Tongue (tissue), 3 donors: ENCODE measurements at places on chromosomes 2 and 18. TPM values are rescaled to one million over a fixed set of nuclear protein-coding genes. Genes with fewer than 3 reads are reported as not detected.

The ADD2 gene
- total RNA-seq, result 2.8 TPM

The MDH1 gene
- total RNA-seq, result 208 TPM

The COLEC11 gene
- 0.92 TPM for total RNA-seq

The HRH4 gene
- total RNA-seq, result 0.21 TPM

The CD8B2 gene
- not detected for total RNA-seq

The DCDC2C gene
- total RNA-seq, result not detected

DNA sequence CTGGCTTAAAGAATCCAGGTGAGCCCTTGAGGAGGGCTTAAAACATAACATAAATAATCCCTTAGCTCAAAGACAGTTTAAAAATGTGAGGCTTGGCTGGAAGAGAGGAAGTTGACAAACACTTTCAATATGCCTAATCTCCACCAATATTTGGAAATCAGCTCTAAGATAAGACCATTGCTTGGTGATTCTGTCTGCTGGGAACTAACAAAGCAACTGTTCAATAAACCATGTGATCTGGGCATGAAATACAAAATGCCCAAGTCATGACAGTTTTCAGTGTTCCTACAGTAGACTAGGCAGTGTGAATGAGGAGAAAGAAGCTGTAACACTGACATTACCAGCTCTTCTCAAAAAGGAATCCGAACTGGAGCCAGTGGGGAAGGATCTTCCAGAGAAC lies 10.7 kb downstream of the MFF start:
- DNase-seq, result no peak

DNA sequence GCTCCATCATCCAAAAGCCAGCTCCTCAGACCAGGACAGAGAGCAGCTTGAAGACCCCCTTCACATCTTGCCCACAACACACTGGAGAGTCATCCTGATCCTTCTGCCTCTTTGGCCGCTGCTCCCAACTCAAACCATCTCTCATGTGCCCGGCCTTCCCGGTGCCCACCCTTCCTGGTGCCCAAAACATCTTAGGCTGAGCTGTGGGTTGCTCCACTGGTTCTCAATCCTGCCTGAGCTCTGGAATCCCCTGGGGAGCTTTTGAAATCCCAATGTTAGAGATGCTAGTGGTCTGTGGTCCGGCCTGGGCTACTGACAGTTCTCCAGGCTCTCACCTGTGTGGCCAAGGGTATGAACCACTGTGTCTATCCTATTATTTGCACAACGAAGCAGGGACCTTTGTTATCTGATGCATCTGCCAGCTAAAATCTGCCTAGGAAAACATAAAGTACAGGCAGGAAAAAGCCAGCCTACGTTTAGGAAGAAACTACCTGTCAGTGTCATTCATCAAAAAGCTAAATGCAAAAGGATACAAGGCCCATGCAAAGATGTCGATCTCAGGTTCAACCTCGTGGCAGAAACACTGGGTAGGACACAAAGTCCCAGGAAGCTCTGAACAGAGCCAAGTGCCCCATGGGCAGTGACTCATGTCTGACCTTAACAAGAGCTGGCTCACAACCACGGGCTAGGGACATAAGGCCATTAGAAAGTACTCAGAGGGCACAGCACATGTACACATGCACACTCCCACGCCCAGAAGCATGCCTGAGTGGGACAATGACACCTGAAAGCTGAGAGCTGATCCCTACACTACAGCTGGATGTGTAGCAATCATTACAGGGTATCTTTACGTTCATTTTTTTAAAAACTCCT lies 30.8 kb downstream of the TBC1D8 start:
- DNase-seq, result no peak

DNA sequence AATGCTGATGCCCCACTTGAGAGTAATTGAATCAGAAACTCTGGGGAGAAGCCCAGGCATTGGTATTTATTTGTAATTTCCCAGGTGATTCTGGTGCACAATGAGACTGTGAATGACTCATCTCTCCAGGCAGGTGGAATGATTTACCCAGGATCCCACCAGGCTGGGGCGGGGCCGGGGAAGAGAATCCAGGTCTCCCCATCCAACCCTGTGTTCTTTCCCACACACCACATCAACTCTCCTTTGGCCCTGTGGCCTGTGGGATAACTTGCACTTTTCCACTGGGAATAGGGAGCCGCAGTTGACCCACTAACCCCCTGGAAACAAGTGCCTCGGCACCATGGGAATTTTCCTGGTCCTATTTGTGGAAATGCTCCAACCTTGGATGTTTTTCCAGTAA lies 409.8 kb downstream of the ZNF521 start:
- no peak for DNase-seq

- no peak for DNase-seq
Measured at GRCh38 chr2:157899125-157899839, 23.2 kb upstream of the ACVR1 start.

DNA sequence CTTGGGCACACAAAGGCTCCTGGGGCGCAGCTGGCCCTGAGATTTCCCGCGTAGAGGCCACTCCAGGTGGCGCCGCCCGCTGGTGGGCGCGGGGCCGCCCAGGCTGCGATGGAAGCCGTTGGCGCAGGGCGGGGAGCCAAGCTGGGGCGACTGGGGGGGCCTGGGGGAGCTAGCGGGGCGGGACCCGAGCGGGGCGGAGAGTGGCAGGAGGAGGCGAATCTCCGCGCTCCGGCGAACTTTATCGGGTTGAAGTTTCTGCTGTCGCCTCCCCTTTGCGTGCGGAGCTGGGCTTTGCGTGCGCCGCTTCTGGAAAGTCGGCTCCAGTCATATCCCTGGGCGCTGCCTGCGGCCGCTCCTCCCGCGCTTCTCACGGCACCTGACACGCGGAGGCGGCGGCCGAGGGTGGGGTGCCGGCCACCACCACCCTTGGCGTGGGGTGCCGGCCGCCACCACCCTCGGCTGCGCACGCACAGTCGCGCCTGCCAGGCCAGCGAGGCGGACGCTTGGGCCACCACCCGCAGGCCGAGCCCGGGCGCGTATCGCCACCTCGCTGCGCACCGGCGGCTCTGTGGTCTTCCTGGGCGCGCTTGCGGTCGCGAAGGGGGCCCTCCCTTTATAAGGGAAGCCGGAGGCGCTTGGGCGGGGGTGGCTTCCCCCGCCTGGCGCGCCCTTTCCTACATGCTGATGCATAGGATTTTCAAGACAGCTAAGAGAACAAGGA lies 919 bp upstream of the CYP1B1 start:
- DNase-seq, result peak; percentile 65

GRCh38 chr2:70596293-70596692 lies 42.7 kb upstream of the TGFA start:
- no peak for DNase-seq

DNA sequence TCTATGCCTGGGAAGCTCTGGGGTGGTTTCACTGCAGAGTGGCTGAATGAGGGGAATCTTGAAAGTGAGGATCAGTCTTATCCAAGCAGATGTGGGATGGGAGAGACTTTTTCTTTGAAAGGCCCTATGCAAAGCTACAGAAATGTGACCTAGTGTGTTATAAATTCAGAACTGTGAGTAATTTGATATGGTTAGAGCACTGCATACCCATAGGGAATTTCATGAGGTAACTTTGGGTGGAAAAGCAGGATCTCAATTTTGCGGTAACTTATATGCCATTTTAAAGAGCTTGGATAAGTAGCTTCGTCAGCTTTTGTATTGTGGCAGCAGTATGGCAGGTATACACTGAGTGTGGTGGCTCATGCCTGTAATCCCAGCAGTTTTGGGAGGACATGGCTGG lies 40.9 kb downstream of the GULP1 start:
- no peak for DNase-seq

- DNase-seq, result no peak
Measured at GRCh38 chr2:158685646-158686045, 109.5 kb upstream of the DAPL1 start.

DNA sequence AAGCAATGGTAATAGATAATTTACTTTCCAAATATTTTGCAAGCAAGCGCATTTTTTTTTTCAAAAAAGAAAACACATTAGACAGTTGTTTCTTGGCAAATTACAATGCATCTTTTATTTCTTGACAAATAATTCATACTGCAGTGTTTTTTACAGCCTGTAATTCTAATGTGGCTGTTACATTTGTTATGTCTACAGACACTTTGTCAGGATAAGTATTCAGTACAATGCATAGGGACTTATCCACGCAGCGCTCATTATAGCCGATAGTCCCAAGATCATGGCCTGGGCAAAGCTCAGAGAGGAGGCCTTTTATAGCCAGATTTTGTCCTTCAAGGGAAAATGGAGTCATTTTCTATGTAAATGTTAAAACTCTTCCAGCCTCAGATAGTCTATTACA lies 123.0 kb upstream of the FANCL start:
- DNase-seq, result no peak

GRCh38 chr18:24300703-24301102 lies 96.9 kb downstream of the OSBPL1A start:
- no peak for DNase-seq

DNA sequence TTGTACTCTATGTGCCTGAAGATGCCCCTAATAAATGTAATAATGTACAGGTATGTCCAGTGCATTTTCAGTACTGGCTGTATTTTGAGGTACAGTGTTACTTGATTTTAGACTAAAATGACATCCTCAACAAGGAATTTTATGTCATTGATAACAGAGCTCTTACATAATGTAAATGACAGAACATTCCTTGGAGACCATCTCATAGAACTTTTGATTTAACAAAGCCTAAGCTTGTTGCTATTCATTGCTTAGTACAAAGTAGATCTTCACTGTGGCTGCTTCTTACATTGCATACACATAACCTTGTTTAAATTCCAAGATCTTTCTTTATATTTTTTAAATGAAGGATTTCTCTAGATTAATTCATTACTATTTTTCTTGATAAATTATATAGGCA lies 24.1 kb downstream of the DYNC1I2 start:
- no peak for DNase-seq

DNA sequence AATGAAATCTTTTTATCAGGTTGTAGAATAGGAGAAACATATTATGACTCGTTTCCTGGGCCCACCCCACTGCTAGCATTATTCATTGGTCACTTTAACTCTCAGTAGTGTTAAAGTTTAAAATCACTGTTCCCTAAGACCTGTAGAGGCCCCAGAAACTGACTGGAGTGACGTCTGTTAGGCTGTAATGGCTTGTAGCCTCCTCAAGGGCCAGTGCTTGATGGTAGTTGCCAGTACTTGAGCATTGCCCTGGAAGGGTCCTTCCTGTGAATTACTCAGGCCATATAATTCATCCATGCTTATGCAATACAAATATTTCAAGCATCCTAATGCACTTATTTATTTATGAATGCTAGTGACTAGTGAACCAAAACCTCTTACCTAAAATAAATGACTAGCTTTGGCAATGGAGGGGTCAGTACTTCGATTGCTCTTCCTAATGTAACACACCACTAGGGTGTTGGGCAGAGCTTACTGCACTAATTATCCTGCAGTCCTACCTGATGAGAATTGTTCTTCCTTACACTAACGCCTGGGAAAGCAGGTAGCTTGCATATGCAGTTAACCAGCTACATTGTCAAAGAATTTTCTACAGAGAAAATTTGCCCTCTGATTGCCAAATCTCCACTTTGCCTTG lies 31.2 kb downstream of the ARHGAP25 start:
- no peak for DNase-seq

DNA sequence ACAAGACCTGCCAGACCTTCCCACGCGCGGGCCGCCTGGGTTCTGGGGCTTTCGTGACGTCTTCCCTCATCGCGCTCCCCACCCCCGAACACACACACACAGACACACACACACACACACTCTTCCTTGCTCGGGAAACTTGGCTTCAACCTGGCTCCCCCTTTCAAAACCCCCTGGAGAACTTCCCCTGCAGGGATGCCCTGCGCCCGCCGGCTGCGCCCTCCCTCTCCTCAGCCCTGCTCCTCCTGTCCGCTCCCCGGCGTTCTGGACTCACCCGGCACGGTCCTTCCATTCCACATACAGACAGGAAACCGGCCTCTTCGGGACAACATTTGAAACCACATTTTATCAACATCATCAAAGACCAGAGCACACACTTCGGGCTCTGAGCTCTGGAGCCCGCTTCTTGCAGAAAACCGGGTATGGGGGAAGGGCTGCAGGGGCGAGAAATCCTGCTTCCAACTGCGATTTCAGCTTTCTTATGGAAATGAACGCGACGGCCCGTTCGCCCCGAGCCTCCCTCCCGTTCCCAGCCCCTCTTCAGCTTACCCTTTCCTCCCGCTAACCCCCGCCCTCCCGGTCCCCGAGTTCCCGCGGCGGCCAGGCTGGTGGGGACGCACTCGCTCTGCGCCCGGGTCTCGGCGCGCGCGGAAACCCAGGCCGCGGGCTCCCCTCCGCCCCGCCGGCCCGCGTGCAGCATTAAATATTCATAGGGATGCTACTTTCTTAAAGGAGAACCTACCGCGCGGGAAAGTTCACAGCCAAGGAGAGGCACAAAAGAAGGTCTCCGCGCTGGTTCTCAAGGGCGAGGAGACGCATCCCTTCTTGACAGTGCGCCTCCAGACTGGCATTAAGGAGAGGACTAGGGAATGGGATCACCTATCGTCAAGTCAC lies 18.3 kb downstream of the POU3F3 start:
- peak; percentile 17 for DNase-seq

DNA sequence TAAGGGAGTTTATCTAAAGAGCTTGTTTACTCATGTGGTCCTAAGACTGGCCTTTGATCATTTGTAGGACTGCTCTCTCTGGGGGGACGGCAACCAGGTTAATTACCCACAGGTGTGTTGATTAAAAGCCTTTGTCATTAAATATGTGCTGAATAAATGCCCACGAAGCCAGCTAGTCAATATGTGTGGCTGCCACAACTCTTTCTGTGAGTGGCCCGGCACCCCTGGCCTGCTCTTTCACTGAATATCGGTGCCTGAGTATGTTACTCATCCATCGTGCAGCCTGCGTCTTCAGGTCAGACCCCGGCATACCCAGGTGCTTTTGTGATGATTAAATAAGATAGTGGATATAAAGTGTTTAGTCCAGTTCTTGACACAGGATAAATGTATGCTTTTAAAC lies 24.3 kb upstream of the FSHR start:
- no peak for DNase-seq

DNA sequence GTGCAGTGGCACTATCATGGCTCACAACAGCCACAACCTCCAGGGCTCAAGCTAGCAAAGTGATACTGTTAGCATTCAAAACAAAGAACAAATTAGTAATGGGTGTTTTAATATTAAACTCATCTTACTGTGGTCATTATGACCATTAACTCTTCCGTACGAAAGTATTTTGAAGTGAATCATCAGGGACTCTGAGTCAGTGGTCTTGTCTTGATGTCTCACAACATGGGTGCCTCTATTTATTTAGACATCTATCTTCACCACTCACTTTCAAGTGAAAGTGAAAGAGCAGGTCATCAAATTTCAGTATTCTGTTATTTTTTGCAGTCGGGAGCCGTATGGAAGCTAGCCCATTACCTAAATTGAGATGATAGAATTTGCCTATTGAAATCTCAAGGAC lies 1118.2 kb downstream of the DPP10 start:
- no peak for DNase-seq

GRCh38 chr2:237035781-237036475 lies 49.8 kb upstream of the COPS8 start:
- no peak for DNase-seq

DNA sequence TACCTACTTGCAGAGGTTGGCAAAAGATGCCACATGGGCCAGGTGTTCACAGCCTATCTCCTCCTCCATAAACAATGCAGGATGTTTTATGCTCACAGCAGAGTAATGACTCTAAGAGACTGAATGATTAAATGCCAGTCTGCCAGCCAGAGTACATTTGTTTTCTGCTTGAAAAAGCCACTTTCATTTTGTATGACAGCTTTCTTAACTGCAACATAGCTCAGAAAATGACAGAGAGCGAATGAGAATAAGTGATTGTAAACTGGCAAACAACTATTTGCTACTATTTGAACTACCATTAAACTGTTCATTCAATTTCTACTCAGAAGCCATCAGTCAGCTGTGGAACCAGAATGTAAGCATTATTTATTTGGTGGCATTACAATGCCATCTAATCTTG lies 50.6 kb upstream of the DCC start:
- DNase-seq, result no peak
